ENCODE measurements at places on chromosomes 6 and 20.

DNA sequence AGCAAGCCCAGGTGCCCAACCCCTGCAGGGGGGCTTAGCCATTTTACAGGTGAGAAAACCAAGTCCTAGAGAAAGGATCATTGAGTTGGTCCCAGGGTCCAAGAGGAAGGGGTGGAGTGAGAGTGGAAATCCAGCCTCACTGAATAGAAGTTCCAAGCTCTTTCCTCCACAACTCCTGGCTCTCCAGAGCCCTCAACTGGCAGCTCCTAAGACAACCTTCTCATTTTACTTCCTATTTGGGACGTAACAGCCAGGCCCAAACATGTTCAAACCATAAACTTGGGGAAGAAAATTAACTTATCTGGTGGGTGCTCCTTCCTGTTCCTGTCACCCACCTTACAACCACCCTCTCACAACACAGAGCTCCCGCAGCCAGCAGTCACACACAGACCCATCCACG lies 57.9 kb downstream of the PRND start:
- H3K4me3 ChIP-seq = no peak overlapping the region
- DNase-seq = no peak
- H3K36me3 ChIP-seq = peaks cover 38% of the 10 kb centered on the region
- peaks cover 19% of the 10 kb centered on the region for H3K4me1 ChIP-seq
- H3K27me3 ChIP-seq = peaks cover 2% of the 10 kb centered on the region

DNA sequence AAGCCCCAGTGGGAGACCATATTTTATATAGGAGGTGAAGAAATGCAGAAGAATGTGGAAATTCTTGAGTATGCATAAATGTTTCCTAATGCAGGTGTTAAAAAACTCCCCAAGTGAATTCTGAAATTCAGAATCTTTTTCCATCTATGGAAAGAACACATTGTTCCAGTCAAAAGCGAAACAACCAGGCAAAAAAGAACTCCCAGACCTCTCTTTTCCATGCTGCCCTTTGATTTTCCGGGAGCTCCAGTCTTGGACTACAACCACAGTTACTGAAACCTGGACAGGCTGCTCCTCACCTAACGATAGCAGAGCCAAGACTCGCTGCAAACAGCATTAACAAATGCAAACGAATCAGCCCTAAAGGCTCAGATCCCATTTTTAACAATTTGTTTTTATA lies 108.7 kb upstream of the CNKSR3 start:
- no peak overlapping the region for H3K27ac ChIP-seq
- no peak for DNase-seq
- no peaks in the 10 kb centered on the region for H3K4me1 ChIP-seq

GRCh38 chr6:153003366-153003690 lies 819 bp upstream of the MTRF1L start:
- H3K27me3 ChIP-seq = peaks cover 11% of the 10 kb centered on the region
- H3K4me1 ChIP-seq = peaks cover 26% of the 10 kb centered on the region
- peaks cover 8% of the 10 kb centered on the region for H3K36me3 ChIP-seq
- peak; percentile 10 for DNase-seq
- H3K4me3 ChIP-seq = peak overlapping the region; percentile 95

- H3K4me1 ChIP-seq = peaks cover 7% of the 10 kb centered on the region
- no peak for DNase-seq
- no peak overlapping the region for H3K4me3 ChIP-seq
- H3K36me3 ChIP-seq = no peaks in the 10 kb centered on the region
- no peak overlapping the region for H3K27ac ChIP-seq
Observed at GRCh38 chr20:59526242-59527225, 77.8 kb upstream of the PHACTR3 start.

DNA sequence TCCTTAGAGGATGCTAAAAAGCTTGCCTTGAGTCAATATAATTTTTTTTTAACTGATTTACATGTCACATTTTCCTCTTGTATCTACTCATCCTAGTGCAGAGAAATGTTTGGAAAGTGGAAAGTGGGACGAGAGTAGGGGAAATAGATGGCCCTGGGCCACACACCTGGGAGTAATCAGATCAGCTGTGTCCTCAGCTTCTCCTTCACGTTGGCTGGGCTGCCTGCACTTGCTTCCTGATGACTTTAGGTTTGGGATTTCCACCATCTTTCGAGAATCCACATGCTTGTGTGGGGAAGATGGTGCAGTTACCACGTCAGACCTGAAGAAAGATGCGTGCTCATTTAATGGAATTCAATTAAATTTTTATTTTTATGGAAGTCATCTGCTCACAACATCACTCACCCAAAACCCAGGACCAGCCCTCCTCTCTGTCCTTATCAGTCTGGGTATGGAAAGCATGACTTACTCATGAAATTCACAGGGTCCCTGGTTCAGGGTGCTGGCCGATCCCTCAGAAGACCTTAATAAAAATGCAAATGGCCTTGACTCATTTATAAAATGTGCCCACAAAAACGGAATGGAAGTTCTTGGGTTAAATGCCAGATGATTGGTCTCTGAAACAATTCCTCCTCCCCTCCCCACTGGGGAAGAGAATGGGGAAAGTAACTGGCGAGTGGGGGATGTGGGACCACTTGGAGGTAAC lies 74.5 kb upstream of the TIAM2 start:
- H3K4me1 ChIP-seq = peaks cover 17% of the 10 kb centered on the region
- H3K36me3 ChIP-seq = no peaks in the 10 kb centered on the region
- DNase-seq = no peak
- no peak overlapping the region for H3K4me3 ChIP-seq

GRCh38 chr20:58982406-58983114 lies 1.5 kb downstream of the NELFCD start:
- peak overlapping the region; percentile 87 for H3K4me3 ChIP-seq
- peaks cover 20% of the 10 kb centered on the region for H3K4me1 ChIP-seq
- no peak for DNase-seq
- H3K36me3 ChIP-seq = peaks cover 15% of the 10 kb centered on the region

DNA sequence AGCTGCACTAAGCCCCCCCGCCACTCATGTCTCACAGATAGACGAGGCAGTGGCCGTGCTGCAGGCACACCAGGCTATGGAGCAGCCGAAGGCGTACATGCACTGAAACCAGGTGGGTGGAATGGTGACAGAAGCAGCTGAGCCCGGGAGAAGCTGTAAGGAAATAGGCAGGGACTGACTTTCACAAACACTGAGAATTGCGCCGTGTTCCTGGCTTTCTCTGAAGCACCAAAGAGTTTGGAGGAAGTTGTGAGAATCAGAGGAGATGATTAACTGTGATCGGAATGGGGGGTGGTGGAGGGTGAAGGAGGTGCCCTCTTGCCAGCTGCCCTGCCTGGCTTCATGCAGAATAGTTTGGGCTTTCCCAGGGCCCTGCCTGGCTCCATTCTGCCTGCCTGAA lies 21.6 kb downstream of the TOMM34 start:
- H3K27me3 ChIP-seq = peaks cover 9% of the 10 kb centered on the region
- DNase-seq = no peak
- no peak overlapping the region for H3K4me3 ChIP-seq
- peaks cover 21% of the 10 kb centered on the region for H3K36me3 ChIP-seq
- no peak overlapping the region for H3K27ac ChIP-seq
- no peaks in the 10 kb centered on the region for H3K4me1 ChIP-seq

DNA sequence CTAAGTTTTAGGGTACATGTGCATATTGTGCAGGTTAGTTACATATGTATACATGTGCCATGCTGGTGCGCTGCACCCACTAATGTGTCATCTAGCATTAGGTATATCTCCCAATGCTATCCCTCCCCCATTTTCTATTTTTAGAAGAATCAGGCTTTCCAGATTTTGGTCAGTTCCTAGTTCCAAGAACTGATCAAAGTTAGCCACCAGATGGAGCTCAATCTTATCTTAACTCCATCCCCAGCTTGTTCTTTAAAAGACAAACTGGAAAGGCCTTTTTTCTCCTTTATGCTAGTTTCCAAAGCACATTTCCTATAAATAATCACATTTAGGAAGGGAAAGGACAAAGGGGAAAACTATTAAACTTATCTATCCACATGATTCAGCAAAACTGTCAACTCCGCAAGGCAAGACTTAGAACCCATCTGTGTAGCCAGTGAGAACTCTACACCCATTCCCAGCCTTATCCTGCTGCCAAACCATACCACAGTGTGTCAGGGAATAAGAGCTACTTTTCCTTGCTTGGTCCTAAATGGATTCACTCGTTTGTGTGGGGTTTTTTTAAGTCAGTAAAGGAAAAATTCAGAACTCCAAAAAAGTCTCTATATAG lies 22.8 kb upstream of the KHDC1 start:
- no peaks in the 10 kb centered on the region for H3K27me3 ChIP-seq
- no peak overlapping the region for H3K4me3 ChIP-seq
- no peak overlapping the region for H3K27ac ChIP-seq
- H3K36me3 ChIP-seq = peaks cover 5% of the 10 kb centered on the region
- DNase-seq = peak; percentile 15

DNA sequence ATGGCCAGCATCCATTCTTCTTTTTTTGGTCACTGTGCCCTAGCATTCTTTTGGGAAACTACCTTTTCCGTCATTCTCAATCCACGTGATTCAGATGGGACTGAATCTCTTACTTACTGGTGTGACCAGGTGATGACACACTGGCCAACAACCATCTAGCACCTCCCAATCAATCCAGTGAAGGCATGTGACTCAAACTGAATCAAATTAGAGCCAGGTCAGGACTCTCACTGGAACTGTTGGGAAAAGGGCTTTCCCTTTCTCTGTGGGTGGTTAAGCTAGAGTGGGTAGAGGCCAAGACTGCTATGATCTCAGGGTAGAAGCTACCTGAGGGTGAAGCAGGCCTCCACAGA lies 36.2 kb upstream of the ZMYND8 start:
- no peak for DNase-seq
- peaks cover 3% of the 10 kb centered on the region for H3K4me1 ChIP-seq
- H3K36me3 ChIP-seq = no peaks in the 10 kb centered on the region
- no peak overlapping the region for H3K4me3 ChIP-seq
- H3K27ac ChIP-seq = no peak overlapping the region

- no peak for DNase-seq
- H3K27me3 ChIP-seq = no peaks in the 10 kb centered on the region
- peaks cover 3% of the 10 kb centered on the region for H3K36me3 ChIP-seq
- H3K4me1 ChIP-seq = peaks cover 7% of the 10 kb centered on the region
- no peak overlapping the region for H3K27ac ChIP-seq
- H3K4me3 ChIP-seq = no peak overlapping the region
Observed at GRCh38 chr6:161082215-161082614, 90.6 kb downstream of the MAP3K4 start.
